ENCODE measurements at places on chromosomes 4 and X. TPM values are rescaled to one million over a fixed set of nuclear protein-coding genes. Genes with fewer than 3 reads are reported as not detected.

GRCh38 chr4:123671636-123672404 lies 275.2 kb downstream of the SPRY1 start:
- DNase-seq, result no peak

- no peak for DNase-seq
Measured at GRCh38 chr4:86961605-86962295, 26.9 kb downstream of the AFF1 start.

- no peak for DNase-seq
Measured at GRCh38 chrX:53004811-53005210, 43.8 kb upstream of the GPR173 start.

GRCh38 chrX:34999702-35000101 lies 57.1 kb downstream of the FAM47B start:
- DNase-seq, result no peak

GRCh38 chr4:184684491-184685189 lies 35.1 kb downstream of the PRIMPOL start:
- no peak for DNase-seq

- no peak for DNase-seq
Measured at GRCh38 chr4:1982124-1983052, 26.4 kb downstream of the NELFA start.

DNA sequence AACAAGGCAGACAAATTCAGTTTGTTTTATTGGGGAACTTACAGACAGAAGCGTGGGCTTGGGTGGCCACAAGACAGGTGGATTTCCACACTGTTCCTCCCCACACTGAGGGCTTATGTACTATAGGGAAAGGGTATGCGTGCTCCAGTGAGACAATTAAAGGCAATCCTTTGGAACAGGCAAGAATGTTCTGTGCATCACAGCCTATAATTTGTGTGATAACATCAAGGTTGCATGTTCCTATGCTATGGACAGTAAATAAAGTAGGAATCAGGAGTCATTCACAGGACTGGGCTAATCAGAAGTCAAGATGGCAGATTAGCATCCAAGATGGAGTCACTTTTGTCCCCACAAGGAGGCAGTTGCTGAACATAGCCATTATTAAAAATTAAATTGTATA lies 84.6 kb upstream of the TRIM2 start:
- DNase-seq, result no peak

DNA sequence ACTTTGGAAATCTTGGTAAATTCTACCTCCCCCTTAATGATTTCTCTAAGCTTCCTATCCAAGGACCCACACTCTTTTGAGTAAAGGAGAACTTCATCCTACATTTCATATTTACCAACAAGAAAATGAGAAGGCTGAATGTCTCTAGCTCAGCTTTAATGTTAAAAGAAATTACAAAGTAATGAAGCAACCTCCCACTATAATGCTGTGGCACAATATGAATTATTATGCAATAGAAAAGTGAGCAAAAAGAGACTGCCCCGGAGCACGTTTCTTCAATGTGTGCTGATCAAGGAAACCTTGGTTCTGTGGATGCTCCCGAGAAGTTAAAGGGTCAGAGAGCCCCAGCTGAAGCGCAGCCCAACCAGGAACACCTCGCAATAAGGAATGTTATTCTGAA lies 9.1 kb upstream of the TBC1D1 start:
- no peak for DNase-seq

DNA sequence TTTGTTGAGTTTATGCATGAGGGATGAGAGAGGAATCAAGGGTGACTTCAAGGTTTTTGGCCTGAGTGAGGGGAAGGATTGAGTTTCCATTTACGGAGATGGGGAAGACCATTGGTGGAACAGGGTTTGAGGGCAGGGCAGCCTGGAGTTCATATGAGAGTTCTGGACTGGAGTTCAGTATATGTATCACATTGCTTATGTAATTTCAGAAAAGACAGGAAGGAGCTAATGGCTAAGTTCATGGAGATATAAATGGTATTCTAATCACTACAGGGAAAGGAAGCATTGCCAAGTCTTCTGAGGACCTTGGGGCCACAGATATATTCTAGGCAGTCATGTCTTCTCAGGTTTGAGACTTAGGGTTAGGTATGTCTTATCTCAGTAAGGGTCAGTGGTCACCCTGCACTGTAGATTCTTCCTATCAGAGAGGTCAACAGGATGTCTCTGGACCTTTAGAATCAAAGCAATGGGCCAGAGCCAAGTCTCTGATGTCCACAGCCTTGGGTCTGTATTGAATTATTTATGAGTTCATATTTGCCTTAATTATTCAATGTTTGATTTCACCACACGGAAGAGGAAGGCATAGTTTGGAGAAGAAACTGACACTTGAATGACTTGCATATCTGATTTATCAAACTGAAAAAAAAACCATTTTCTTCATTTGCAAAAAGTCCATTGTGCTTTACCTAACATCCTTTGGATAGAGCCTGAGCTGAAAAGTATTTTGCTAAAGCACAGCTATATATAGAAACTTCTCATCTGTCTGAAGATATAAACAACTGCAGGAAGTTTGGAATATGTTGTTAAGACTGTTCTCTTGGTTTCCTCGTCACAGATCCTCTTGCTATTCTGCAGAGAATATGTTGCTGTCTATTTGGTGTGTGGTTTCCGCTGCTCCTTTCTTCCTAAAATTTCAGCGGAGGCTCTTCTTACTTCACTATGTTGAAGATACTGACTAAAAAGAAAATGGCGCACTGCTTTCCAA lies 139.5 kb downstream of the PDGFRA start:
- no peak for DNase-seq

GRCh38 chr4:81827577-81828202 lies 356.0 kb upstream of the RASGEF1B start:
- no peak for DNase-seq

DNA sequence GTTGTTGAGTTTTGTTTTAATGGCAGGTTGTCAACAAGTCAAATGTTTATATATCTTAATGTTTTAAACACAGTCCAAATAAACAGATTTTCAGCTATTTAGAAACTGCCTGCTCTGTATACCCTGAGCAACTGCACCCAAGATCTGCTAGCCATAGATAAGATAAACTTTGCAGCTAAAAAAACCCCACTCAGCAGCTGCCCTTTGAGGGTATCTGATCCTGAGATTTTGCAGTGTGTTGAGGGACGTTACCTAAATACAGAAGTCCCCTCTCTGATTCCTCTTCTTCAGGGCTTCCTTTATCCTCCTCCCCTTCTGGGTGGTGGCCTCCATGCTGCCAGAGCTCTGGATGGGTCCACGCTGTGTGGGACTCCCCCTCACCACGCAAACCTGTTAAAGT lies 11.0 kb upstream of the FGG start:
- no peak for DNase-seq

- DNase-seq, result no peak
Measured at GRCh38 chrX:85419293-85419692, 39.8 kb upstream of the POF1B start.

DNA sequence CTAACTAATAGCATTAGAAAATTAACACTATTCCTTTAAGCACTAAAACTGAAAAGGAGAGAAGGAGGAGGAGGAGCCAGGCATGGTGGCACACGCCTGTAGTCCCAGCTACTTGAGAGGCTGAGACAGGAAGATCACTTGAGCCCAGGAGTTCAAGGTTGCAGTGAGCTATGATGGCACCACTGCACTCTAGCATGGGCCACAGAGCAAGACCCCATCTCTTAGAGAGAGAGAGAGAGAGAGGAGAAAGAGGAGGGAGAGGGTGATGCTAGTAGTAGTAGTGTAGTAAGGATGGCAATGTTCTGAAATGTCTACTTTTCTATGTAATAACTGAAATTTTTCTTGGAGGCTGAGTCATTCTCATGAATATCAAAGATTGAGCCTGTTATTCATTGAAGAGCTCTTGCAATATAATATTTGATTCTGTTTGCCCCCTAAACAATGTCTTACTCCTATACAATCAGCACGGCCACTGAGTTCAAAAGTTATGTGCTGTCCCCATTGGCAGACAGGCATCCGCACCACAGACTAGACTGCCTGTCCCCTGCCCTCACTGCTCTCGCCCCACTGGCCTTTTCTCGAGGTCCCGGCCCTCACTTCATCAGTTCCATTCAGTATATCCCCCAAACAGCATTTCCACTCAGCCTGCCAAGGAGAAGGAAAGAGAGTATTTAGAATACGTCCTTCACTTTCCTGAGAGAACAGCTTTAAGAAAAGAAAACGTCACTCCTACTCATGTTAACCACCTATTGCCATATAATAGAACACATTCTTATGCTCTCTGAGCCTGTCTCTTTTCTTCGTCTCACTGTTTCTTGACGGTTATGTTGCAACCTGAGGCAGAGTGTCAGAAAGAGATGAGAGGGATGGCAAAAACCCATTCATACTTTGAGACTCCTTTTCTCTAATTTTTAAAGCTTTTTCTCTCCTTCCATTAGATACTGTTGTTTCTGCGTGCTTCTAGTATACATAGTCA lies 238.1 kb downstream of the PALLD start:
- no peak for DNase-seq

GRCh38 chr4:24236532-24236931 lies 346.7 kb upstream of the PPARGC1A start:
- no peak for DNase-seq

DNA sequence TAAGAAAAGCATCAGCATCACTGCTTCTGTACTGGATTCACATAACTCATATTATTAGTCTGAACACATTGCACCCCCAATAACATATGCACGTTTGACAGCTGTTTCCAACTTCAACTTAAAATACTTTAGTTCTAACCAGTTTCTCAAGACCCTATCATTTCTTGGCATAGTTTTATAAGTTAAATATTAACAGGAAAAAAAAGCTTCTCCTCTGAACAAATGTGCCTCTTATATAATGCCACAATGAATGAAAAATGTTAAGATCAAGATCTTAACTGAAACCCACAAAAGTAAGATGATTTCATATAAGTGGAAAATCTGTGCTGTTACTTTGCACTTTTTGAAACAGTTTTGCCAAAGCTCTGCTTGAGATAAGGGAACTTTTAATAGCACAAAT lies 652.8 kb upstream of the FAM241A start:
- DNase-seq, result no peak

DNA sequence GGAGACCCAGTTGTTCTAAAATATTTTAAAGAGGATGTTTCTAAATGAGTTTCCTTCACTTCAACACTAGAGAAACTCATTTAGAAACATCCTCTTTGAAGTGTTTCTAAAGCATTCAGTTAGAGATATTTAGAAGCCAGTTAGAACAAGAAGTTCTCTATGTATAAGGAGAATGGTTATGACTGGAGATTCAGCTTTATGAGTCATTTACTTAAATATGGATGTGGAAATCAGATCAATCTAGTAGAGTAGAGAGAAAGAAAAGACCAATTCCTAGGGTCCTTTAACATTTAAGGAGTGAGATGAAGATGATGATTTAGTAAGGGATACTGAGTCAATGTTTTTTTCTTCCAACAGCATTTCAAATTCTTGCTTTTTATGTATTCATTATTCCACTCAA lies 234.1 kb downstream of the GRXCR1 start:
- no peak for DNase-seq

GRCh38 chrX:119004920-119005524 lies 30.6 kb downstream of the LONRF3 start:
- DNase-seq, result no peak

DNA sequence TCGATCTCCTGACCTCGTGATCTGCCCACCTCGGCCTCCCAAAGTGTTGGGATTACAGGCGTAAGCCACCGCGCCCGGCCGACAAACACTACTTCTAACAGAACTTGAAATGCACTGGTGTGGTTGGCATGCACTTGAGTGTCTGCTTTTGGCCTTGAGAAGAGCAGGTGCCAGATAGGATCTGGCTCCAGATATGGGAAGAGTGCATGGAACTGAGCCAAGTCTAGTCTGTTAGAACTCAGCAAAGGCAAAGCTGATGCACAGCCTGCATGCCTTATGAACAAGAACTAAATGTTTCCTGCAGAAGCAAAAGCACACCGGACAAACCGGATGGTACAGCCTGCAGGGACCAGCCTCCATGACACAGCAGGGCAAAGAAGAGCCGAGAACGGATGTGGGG lies 35.1 kb upstream of the TBL1X start:
- DNase-seq, result no peak

GRCh38 chr4:125313497-125313896 lies 1.3 kb upstream of the FAT4 start:
- DNase-seq, result no peak

DNA sequence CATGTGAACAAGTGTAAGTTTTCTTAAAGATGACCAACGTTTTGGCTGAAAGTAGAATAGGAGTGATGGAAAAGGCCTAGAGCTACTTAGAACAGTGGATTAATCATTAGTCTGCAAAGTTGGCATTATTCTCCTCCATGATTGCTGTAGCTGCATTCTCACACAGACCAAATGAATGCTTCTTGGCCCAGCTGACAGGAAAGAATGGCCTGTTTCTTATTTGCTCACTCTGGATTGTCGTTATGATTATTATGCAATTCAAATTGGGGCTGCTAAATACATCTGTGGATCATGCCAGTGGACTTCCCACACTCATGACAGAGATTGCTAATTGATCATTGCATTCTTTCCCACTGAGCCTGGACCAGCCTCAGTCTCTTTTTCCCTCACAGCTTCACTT lies 285.0 kb downstream of the STIM2 start:
- no peak for DNase-seq

- no peak for DNase-seq
Measured at GRCh38 chrX:132821974-132822633, 136.3 kb downstream of the HS6ST2 start.

- no peak for DNase-seq
Measured at GRCh38 chr4:55001538-55001937, 123.9 kb downstream of the KDR start.

GRCh38 chr4:9927341-9928007 lies 93.8 kb downstream of the SLC2A9 start:
- DNase-seq, result no peak

DNA sequence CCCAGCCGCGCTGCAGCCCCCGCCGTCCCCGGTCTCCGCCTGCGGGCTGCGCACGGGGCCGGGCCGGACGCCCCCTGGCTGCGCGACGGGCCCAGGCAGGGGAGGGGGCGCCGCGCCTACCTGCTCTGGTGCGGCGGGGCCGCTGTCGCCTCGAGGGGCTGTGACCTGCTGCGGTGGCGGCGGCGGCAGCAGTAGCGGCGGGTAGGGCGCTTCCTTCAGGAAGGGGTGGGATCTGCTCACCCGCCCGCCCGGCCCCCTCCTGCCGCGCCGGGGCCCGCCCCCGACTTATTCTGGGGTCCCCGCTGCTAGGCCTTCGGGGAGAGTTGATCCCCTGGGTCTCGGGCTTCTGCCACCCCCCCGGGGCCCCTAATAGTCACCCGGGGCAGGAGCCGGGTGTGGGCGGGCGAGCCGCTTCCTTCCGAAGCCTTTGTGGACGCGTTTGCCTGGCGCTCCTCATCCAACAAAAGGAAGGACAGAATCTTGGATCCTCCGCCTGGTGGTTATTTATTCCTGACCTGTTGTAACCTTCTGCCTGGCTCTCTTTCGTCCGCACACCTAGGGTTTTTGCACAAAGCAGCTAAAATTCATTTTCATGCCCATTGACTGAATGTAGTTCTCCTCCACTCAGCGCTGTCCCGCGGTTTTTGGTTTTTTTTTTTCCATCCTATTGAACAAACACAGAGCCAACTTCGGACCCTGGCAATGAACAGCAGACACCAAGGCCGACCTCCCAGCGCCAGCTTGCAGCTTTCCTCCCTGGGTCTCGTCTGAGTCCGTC lies at the start of gene TMEM150C:
Gene TMEM150C, minus strand, starts transcription at position 203 of the 778 bp plus-strand sequence. CDS start 57,331 bp downstream, outside the sequence.
- DNase-seq, result no peak

Gene SNX12
- total RNA-seq, result 54.1 TPM

Gene ITIH6
- not detected for total RNA-seq

Gene CT45A2
- total RNA-seq, result not detected

Gene HHIP
- total RNA-seq, result not detected

Gene RAB41
- not detected for total RNA-seq

Gene RAB9A
- total RNA-seq, result 24.4 TPM

Gene MRPL1
- 12.9 TPM for total RNA-seq

Gene PABPC1L2A
- not detected for total RNA-seq

Gene PCDH19
- 0.76 TPM for total RNA-seq

Gene VCX2
- not detected for total RNA-seq

Gene MEPE
- not detected for total RNA-seq

Gene AFF1
- 47.1 TPM for total RNA-seq

Gene P2RY8
- 0.85 TPM for total RNA-seq

Gene CENPVL1
- not detected for total RNA-seq

All from esophagus squamous epithelium (tissue), 5 donors.